ENCODE measurements at places on chromosomes 16 and 17.

- no peak for DNase-seq
Measured at GRCh38 chr16:87765473-87765775, 362 bp downstream of the KLHDC4 start.

DNA sequence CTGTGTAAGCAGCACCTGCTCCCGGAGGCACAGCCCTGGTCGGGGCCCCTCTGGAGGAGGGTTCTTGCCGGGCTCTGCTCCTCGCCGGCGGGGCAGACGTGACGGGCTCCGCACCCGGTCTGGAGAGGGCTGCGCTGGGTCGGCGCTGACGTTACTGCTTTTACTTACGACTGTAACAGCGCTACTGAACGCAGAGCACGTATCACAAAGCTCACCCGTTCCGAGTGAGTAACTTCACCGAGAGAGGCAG is 1.3 kb upstream of the RAB40C start:
- peak; percentile 25 for DNase-seq

DNA sequence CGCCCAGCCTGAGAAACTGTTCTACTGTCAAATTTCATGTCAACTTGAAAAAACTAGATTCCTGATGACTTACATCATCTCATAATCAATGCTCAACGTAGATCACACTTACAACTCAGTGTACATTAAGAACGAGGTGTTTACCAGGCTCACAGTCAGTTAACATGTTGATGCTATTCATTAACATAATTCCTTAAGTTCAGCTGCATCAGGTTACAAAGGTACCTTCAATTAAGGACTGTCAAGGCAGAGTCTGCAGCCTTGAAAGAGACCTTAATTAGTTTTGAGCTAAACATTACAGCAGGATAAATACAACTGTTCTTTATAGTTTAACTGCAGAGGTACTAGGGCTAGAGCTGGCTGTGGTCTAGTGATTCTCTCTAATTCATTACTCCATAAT is 1.9 kb downstream of the GNA13 start:
- DNase-seq = peak; percentile 46

- peak; percentile 51 for DNase-seq
Measured at GRCh38 chr16:1338119-1338730, 4.8 kb downstream of the BAIAP3 start.

DNA sequence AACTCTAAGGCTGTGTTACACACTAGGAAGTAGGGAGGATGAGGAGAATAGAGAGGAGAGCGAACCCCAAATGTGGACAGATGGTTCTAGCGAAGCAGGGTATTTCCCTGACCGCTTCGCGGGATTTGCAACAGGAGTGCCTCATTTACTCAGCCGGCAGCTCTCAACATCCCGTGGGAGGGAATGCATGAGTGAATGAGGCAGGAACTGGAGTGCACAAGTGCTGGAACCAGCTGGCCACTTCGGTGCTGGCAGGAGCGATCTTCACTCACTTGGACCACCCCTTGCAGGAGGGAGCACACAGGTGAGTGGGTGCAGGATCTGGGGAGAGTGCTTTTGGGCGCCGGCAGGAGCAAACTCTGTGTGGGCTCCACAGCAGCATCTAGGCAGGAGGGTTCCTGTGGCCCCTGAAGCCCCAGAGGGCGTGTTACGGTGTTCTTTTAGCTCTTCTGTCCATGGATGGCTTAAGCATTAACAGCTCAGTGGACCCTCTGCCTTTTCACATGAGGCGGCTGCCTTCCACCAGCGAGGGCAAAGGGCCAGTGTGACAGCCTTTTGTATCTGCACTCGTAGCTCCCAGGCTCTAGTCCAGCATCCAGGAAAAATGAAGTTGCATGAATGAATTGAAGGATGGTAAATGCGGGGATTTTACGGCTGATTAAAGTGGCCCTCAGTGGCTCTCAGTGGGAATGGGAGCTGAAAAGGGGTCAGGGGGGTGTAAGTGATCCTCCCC is 17.4 kb upstream of the ZNHIT3 start:
- no peak for DNase-seq

DNA sequence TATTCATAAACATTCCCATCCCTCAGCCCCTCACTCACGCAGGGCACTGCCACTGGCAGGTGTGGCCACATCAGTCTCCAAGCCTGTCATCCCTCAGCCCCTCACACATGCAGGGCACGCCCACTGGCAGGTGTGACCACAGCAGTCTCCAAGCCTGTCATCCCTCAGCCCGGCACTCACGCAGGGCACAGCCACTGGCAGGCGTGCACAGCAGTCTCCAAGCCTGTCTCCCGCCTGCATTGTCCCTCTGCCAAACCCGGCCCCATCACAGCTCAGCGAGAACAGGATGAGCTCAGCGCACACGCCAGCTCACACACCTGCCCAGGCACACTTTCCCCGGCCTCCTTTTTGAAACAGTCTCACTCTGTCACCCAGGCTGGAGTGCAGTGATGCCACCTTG is 11.4 kb upstream of the KREMEN2 start:
- peak; percentile 34 for DNase-seq

DNA sequence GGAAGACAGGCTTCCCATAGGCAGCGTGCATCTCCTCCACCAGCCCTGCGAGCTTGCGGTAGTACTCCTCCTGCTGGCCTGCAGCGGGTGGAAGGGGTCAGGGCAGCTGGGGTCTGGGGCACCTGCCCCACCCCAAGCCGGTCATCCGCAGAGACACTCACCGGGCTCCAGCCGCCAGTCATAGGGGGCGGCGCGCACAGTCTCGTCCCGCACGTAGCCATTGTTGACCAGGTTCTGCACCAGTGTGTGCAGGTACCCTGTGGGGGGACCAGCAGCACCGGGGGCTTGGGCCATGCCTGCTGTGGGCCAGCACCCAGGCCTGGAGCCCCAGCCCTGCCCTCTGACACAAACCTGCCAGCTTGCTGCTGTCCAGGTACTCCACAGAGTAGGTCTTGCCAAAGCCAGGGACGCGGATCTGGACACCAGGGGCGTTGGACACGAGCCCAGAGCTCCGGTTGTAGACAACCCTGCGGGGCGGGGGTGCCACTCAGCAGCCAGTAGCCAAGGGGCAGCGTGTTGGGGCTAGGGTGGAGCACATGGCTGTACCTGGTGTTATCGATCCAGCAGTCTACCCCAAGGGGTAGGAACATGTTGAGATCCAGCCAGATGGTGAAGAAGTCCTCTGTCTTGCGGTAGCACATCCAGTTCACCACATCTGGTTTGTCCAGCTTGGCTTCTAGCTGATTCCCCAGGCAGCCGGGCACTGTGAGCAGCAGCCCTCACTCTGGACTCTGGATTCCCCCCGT is 1.2 kb downstream of the LCAT start:
- DNase-seq = no peak

GRCh38 chr17:73551759-73552158 is 92.5 kb downstream of the SDK2 start:
- no peak for DNase-seq

GRCh38 chr16:84214451-84215066 is 23.6 kb downstream of the ADAD2 start:
- DNase-seq = no peak

DNA sequence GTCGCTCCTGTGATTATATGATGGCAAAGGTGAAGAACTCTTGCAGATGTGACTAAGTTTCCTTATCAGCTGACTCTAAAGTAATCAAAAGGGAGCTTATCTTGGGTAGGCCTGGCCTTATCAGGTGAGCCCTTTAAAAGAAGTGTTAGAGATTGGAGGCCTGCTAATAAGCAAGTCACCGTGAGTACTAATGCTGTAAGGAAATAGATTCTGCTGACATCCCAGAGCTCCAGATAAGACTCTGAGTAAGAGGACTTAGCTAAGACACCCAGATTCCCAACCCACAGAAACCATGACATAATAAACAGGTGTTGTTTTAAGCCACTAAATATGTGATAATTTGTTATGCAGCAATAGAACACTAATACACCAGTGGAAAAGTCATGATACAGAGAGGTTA is 99.9 kb upstream of the FAM20A start:
- DNase-seq = no peak

DNA sequence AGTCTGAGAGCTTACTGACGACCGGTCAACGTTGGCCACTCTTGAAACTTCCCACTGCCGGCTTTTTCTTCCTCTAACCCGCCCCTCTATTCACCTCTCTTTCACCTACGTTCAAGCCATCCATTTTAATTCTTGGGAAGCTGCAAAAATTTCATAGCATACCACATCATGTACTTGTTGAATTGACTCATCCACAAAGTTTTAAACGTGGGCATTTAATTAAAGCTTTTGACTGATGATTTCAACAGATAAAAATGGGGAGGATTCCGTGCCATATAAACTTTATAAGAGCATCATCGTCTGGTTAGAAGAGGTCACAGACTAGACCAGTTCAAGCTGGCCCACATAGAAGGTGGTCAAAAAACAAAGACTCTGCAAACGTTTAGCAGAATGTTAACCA is 22.5 kb downstream of the VPS53 start:
- peak; percentile 66 for DNase-seq

DNA sequence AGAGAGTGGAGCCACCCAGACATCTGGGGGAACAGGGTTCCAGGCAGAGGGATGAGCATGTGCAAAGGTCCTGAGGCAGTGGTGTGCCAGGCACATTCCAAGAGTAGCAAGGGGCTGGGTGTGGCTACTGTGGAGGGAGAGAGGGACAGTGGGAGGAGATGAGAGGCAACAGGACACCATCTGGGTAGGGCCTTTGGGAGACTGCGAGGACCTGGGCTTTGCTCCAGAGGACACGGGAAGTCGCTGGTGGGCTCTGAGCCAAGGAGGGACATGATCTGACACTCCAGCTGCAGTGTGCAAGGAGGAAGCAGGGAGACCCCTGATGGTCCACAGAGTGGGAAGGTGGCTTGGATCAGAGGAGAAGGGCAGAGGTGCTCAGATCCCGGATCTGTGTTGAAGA is 56.7 kb upstream of the MED9 start:
- DNase-seq = no peak

DNA sequence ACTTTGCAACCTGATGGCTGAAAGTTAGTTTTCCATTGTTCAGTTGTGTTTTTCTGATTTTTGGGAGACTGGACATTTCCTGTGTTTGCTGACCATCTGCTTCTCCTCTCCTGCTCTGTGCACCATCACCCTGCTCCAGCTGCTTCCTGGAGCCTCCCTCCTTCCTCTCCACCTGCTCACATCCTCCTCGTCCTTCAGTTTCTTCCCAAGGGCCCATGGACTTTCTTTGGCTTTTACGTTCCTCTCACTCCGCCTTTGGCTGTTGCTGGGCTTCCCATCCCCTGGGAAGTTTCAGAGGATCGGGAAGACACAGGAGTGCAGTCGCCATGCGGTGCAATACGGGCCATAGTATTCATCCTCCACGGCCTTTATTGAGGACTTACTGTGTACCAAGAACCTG is 61.6 kb downstream of the TNFRSF13B start:
- DNase-seq = no peak

DNA sequence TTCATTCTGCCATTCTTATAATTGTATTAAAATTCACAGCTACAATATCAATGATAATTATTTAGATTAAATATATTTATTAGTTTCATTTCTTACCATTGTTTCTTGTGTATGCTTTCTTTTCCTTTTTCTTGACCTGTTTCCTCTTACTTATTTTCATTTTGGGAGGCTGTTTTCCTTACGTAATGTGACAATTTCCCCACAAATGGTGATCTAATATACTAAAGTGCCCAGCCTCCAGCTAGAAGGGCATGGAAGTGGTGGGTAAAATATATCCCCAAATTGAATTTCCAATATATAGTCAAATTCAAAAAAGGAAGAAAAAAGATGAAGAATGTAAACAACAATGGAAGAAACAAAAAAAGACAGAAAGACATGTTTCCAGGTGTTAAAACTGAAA is 1.5 kb upstream of the ABCA6 start:
- DNase-seq = no peak

GRCh38 chr16:23466162-23466885 is 13.3 kb upstream of the COG7 start:
- DNase-seq = peak; percentile 92

- no peak for DNase-seq
Measured at GRCh38 chr16:79972053-79972704, 371.6 kb upstream of the MAF start.

- no peak for DNase-seq
Measured at GRCh38 chr16:11224096-11224893, 31.7 kb downstream of the SOCS1 start.

- DNase-seq = no peak
Measured at GRCh38 chr17:79650861-79651260, 40.0 kb upstream of the RBFOX3 start.

GRCh38 chr17:79341816-79342215 is 267.2 kb downstream of the ENGASE start:
- no peak for DNase-seq

- peak; percentile 79 for DNase-seq
Measured at GRCh38 chr17:81097943-81098308, 63.0 kb downstream of the BAIAP2 start.

DNA sequence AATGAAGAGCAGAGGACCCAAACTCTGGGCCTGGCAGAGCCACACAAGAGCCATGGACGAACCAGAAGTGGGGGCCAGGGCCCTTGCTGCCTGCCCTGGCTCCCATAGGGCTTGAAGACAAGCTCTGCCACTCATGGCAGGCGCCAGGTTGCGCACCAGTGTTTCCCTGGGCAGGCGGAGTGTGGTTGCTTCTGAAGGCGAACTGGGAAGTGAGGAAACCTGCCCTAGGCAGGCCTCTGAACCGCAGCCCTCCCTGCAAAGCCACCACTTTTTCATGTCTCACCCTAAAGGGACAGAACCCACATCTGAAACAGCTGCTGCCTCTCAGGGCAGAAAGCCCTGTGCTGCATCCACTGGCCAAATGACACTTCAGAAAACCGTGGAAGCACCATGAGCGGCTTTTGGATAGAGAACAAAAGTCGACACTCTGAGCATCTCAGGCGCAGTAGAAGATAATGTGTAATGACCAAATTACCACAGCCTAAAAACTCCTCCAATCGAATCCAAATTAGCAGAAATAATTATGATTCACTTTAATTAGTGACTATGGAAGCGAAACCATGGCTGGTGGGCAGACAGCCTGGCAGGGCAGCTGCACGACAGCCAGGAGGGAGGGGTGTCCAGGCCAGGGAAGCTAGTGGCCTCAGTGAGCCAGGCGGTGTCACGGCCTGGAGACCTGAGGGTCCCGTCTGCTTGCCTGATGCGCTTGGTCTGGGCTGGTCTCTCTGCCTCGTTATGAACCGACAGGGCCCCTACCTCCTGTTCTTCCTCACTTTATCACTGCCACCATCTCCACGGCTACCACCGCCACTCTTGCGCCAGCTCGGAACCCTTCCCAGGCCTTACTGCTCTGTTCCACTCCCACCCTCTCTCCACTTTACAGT is 59.1 kb downstream of the PRMT7 start:
- DNase-seq = no peak

DNA sequence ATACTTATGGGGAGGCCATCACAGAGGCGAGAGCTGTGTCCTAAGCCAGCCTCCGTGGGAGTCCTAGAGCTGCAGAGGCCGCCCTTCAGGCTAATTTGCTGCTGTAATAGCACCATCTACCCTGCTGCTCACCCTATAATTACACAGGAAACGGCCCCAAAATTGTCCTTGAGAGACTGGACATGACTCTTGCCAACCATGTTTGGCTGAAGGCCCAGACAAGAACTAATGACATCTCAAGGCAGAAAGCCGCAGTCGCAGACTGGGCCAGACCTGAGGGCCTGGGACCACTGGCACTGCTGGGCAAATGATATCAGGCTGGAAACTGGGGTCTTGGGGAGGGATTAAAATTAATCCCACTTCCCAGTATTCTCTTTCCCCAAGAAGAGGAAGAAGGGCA is 24.1 kb downstream of the PSMD7 start:
- no peak for DNase-seq

Measured in PC-3 (cell line).